Fibroblast of skin of left biceps (primary cell): ENCODE measurements at places on chromosomes 7 and 10.

- no peak for DNase-seq
Observed at GRCh38 chr7:80764132-80764531, 125.7 kb downstream of the CD36 start.

DNA sequence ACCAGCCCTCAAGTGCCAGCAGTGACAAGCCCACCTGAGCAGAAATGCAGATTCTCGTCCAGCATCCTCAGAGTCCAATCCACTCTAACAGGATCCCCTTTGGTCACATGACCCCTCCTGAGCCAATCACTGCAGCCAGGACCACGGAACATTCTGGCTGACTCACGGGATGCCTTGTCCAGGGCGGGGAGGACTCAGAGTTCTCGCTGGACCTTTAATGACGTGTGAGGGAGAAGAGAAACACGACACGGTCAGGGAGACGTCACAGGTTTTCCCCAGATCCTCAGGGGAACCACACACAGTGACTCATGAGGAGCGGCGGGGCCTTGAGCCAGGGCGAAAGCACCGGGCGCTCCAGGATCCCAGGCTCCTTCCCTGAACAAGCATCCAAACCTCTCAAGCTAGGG, 155.7 kb downstream of the PTPRN2 start:
- peak; percentile 6 for DNase-seq

DNA sequence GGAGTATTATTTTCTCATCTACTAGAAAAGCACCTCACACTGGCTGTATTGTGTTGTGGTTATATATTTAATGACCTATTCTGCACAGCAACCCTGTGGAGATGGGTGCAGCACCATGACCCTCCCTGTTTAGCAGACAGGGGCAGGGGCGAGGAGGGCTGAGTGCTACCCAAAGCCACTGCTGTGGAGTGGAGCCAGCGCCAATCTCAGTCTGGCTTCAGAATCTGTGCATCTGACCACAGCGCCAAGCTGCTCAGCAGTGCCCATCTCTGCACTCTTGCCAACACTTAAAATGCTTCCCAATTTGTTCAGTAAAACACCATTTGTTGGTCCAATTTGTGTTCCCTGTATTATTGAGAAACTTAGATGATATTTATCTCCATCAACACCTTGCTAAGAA, 239.1 kb downstream of the ZMYND11 start:
- no peak for DNase-seq

DNA sequence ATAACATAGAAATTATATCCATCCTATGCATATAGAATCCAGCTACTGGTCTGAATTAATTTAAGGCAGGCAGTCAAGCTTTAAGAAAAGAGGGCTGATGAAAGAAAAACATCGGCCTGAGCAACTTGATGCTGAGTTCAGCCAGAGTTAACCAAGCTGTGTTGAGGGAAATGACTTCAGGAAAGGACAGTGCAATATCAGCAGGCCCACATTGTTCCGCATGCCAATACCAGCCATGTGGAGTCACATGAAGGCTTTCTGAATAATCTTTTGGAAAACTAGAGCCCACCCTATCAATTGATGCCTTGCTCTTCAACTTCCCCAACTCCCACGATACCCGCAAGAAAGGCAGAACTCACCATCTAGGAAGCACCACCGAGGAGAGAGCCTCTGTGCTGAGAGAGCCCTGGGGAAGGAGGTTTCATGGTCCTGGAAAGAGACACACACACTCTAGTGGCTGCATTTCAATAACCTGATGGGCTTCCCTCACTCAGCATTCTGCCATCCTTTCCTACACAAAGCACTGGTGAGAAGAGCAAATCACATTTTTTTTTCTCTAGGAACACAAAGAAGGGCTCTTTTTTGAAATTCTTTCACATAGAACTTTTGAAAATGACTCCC, 125.8 kb upstream of the PTN start:
- DNase-seq, result no peak

GRCh38 chr7:133815611-133816210, 311.4 kb upstream of the LRGUK start:
- DNase-seq, result no peak

DNA sequence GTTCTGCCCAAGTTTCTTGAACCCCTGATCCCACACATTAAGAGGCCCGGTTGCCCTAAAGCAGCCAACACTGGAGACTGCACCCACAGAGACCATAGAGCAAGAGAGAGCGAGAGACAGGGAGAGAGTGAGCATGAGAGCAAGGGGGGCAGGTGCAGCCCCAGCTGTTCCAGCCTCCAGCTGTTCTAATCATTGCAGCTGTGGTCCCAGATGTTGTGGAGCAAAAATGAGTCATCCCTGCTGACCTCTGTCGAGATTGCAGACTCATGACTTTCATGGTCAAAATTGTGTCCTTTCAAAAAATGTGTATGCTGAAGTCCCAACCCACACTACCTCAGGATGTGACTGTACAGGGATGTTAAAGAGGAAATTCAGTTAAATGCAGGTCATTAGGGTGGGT, 143.9 kb upstream of the FRMD4A start:
- DNase-seq, result no peak

DNA sequence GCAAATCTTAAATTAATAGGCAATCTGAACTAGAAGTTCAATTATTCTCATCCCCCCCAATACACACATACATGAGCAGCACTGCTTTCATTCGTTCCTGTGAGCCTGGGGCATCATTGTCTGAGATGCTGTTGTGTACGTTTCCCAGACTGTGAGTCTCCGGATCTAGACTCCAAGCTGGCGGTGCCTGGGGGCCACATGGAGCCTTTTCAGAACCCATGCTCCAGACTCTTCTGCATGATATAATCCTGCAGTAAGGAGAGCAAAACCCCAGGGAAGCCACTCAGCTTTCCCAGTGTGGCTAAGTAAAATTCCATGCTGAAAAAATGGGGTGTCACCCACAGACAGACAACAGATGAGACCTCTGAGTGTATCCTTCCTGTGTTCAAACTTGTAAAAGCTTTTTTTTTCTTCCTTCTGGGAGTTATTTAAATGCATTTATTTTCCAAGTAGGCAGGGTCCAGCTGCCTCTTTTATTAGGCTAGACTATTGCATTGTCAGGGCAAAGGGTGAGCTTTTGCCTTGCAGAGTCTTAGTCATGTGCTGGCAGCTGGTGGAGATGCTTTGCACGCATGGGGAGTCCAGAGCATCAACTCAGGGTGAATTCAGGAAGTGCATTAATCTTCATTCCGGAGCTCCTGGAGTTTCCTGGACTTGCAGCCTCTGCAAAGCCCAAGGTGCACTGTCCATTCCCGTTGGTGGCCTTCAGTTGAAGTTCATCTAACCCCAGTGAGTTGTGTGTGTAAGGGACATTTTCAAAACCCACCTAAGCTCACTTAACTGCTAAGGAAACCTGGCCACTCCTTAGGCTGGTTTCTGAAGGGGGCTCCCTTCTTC, 185.7 kb upstream of the ADO start:
- peak; percentile 47 for DNase-seq

DNA sequence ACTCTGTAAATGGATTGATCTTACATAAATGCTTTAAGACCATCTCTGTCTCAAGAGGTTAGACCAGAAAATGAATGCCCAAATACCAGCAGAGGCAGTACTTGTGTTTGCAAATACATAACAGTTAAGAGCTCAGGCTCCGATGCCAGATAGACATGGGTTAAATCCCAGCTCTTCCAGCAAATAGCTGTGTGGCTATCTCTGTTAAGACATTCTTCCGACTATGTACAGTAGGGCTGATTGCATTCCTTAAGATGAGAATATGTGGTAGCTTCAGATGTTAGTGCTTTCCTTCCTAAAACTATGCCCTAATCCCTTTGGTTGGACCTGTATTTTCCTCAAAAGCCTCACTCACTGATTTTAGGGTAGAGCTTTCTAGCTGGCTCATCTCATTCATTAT, 2.2 kb downstream of the IDE start:
- DNase-seq, result no peak

DNA sequence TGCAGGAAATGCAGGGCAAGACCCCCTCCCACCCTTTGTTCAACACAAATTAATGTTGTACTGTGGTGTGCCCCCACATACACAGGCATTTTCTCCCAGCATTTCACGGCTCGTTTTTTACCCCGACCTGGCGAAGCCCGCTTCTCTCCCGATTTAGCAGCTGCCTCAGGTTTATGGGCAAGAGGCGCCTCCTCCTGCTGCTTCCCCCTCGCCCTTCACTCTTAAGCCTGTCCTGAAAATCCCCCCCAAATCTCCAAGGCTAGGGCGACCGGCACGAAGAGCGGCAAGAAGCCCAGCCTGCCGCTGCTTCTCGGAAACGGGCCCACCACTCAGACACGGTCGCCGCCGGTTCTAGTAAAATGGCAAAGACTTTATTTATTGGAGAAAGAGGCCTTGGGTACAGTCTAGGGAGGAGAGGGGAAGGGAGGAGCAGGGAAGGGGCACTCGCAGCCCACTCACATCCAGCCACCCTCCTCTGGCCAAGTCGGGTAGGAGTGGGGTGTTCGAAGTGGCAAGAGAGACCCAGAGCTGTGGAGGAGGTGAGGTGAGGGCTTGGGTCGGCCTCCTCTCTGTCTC, 3.3 kb downstream of the LBX1 start:
- DNase-seq, result no peak

- DNase-seq, result no peak
Observed at GRCh38 chr10:79093658-79094411, 25.1 kb downstream of the ZMIZ1 start.

DNA sequence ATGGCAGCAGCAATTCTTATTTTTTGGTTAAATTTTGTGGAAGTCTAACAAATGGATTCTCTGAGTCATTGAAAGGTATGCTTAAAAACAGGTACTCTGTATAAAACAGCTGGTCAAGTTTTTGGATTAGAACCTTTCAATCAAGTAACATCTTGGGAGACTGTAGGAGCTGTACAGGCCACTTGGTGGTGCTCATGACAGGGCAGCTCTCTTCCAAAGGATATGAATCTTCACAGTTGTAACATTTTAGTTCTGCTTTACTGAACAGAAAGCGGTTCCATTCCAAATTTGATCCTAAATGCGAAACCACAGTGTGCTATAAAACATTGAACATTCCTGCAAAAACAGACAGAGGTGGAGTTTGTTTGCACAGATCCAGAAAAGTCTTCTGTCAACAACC, 44.5 kb upstream of the AGR3 start:
- no peak for DNase-seq

DNA sequence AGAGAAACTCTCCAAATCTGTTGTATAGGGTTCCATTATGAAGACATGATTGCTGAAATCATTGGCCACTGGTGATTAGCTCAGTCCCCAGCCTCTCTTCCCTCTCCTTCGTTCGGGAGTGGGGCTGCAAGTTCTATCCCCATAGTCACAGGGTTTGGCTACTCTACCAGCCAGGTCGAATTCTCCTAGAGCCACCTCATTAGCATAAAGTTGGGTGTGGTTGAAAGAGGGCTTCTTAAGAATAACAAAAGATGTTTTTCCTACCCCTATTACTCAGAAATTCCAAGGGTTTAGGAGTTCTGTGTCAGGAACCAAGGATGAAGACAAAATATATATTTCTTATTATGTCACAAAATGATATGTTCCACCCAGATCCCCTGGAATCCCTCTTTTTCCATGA, 166.2 kb upstream of the YAE1 start:
- no peak for DNase-seq

GRCh38 chr10:97065686-97066660, 119.8 kb downstream of the SLIT1 start:
- no peak for DNase-seq

DNA sequence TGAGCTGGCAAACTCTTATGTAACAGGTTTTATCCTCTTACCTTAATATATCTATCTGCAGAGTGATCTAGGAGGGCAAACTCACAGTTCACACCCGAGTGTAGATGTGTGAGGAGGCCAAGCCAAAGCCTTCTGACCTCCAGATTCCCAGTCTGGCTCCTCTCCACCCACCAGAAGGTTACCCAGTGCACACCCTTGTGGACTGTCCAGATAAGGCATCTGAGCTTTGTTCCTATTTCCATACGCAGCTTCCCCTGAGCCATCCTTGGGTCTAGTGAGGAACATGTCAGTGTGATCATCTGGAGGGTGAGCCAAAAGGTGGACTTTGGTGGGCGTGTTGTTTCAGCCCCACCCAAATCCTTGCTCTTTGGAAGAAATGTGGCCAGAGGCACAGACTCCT, 203.0 kb upstream of the MEOX2 start:
- no peak for DNase-seq

DNA sequence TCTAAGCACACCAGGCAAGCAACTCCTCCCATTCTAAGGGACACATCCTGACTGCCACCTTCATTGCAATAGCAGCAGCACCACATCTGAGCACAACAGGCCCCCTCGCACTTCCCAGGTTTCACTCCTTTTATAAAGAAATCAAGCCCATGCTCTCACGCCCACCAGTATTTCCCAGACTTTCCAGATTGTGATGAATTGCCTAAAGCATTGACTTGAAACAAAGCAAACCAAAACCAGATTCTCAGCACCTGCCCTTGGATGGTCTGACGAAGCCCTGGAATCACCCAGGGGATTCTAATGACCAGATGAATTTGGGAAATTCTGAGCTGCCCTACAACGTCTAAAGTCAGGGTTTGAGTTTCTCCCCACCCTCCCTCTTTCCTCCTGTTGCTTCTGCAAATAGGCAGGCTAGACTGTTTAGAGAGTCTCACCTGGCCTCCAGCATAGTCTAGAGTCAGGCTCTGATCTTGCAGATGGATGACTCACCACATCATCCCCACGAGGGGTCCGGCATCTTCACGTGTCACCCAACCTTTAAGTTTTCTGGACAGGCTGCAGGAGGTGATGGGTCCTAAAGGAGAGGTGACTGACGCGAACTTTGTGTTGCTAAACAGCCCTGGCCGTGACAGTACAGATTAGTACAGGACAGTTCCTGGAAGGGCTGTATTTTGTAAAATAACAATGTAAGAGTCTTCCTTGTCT, 198.0 kb downstream of the SKIDA1 start:
- no peak for DNase-seq

GRCh38 chr10:125120053-125120710, 40.2 kb downstream of the CTBP2 start:
- no peak for DNase-seq

DNA sequence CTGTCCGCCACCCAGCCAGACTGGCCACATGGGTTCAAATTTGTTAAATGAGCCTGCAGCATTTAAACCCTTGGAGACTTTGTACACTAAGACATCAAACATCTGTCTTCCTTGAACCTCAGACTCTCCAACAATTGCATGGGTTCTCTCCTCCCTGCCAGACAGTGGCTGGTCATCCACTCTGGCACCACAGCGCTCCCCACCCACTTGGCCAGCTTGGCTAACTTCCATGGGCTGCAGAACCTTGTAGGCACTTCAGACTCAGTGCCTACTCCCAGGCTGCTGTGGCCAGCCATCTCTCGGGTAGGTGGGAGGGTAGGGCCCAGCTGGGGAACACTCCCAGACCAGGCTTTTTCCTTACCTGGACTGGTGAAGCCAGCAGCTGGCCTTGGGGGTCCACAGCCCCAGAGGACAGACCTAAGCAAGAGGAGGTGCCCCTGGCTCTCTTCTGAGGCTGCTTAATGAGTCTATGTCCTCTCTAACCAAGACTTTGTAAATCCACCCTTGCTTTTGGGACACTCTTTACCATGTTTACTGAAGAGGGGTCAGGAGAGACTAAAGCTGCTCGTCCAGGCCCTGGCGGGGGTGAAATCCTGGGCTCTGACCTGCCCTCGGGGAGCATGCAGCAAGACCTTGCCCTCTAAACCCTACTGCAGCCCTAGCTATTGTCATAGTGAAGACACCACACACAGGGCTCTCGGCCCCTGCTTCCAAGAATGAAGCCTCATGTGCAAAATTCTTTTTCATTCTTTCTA, 82.7 kb downstream of the ARHGAP22 start:
- no peak for DNase-seq

GRCh38 chr7:134755422-134756022, 23.9 kb upstream of the CALD1 start:
- DNase-seq, result no peak
